GM23248 (cell line): ENCODE measurements at places on chromosomes 12 and 14. TPM values are rescaled to one million over a fixed set of nuclear protein-coding genes. Genes with fewer than 3 reads are reported as not detected.
A peak's percentile ranks its signal among the peaks of the same experiment; 100 is the strongest.

DNA sequence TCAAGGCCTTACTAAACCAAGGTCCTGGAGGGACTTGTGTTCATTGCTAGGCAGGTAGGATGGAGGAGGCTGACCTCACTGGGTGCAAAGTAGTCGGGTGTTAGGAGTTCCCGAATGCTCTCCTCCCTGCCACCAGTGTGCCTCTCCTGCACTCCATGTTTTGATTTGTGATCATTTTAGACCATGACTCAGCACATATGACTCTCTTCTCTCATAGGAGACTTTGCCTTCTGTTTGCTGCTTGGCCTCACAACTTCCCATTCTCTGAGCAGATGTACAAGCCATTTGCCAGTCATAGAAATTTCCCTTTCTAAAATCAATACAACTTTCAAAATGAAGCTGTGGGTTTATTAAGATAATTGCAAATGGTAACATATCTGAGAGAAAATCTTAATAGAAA is 46.6 kb upstream of the LRIG3 start:
- no peaks in the 10 kb centered on the region for H3K4me1 ChIP-seq
- no peak overlapping the region for H3K27ac ChIP-seq
- peak; percentile 20 for DNase-seq
- H3K36me3 ChIP-seq, result no peaks in the 10 kb centered on the region

DNA sequence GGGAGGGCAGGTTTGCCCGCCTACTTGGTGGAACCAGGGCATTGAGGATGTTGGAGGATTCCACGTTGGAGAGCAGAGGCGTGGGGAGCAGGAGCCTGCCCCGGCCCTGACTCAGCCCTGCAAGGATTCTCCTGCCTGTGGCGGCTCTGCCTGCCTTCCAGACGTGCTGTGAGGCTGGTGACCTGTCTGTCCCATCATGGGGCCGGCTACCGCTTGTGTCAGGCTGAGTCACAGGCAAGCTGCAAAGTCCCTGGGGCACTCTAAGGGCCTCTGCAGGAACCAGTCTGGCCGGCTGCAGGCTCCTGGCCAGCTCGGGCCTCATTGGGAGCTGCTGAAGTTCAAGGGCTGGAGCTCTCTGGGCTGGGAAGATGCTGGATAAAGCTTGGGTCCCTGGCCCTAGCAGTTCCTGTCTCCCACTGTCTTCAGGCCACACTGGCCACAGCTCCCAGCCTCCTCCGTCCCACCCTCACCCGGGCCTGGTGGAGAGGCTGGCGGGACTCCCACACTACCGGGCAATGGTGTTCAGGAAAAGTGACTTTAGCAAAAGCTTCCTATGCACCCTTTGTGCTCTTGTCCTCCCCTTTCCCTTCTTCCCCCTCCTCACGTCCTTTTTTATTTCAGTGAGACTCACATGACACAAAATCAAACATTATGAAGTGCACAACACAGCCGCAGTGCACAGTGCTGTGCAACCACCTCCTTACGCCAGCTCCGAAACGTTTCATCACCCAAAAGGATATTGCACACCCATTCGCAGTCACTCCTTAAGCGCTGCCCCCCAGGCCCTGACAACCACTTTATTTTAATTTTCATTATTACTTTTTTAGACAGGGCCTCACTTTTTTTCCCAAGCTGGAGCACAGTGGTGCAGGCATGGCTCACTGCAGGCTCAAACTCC is 22.0 kb upstream of the ULK1 start:
- H3K36me3 ChIP-seq, result no peaks in the 10 kb centered on the region
- peak; percentile 98 for DNase-seq
- peak overlapping the region; percentile 68 for H3K27ac ChIP-seq
- H3K4me3 ChIP-seq, result no peak overlapping the region

- peaks cover 13% of the 10 kb centered on the region for H3K27me3 ChIP-seq
- H3K27ac ChIP-seq, result no peak overlapping the region
- H3K36me3 ChIP-seq, result no peaks in the 10 kb centered on the region
- H3K4me1 ChIP-seq, result no peaks in the 10 kb centered on the region
- no peak overlapping the region for H3K4me3 ChIP-seq
These were observed 138.0 kb upstream of the CRY1 start for GRCh38 chr12:107231303-107231702.

The CD163L1 gene
- total RNA-seq, result 0.43 TPM in 1 of 2 replicates, not detected in the other

The ALX1 gene
- total RNA-seq, result 0.13 TPM in 1 of 2 replicates, not detected in the other

- no peaks in the 10 kb centered on the region for H3K27me3 ChIP-seq
- no peaks in the 10 kb centered on the region for H3K36me3 ChIP-seq
- no peak for DNase-seq
- no peak overlapping the region for H3K27ac ChIP-seq
- peaks cover 7% of the 10 kb centered on the region; the same call in 1 of the 2 replicates for H3K4me1 ChIP-seq
These were observed 41.4 kb downstream of the SLC17A8 start for GRCh38 chr12:100398307-100398706.

- peak overlapping the region; percentile 84 for H3K27ac ChIP-seq
- peaks cover 35% of the 10 kb centered on the region for H3K4me1 ChIP-seq
- DNase-seq, result no peak
- H3K36me3 ChIP-seq, result no peaks in the 10 kb centered on the region
These were observed 14.3 kb downstream of the ARF6 start for GRCh38 chr14:49907186-49907585.

DNA sequence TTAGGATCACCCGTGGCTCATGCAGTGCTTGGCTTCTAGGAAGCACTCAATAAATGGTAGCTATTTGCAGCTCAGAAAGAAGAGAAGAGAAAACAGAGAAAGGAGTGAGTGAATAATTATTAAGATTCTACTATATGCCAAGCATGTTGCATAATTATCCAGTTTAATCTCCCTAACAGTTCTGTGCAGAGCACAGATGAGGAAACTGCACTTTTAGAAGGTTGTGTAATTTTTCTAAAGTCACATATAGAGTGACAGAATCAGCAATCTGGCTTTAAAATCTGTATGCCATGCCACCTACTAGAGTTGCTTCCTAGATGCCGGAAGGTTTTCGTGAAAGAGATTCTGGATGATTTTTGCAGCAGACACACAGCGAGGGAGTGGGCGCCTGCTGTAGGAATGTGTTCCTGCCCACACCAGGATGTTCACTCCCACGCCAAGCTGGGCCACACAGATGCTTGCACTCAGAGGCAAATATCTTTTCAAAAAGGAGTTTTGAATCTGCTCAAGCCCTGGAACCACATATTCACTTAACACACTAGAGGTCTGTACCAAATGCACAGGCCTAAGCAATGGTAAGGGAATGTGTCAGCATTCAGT is 50.2 kb upstream of the SMCO2 start:
- no peak for DNase-seq
- H3K4me3 ChIP-seq, result no peak overlapping the region
- peaks cover 4% of the 10 kb centered on the region; the same call in 1 of the 2 replicates for H3K36me3 ChIP-seq
- no peaks in the 10 kb centered on the region for H3K4me1 ChIP-seq
- H3K27ac ChIP-seq, result no peak overlapping the region

GRCh38 chr12:52741375-52742195 is 35.6 kb downstream of the KRT76 start:
- no peak overlapping the region for H3K27ac ChIP-seq
- no peaks in the 10 kb centered on the region for H3K4me1 ChIP-seq
- peak; percentile 61 for DNase-seq
- no peaks in the 10 kb centered on the region for H3K36me3 ChIP-seq

DNA sequence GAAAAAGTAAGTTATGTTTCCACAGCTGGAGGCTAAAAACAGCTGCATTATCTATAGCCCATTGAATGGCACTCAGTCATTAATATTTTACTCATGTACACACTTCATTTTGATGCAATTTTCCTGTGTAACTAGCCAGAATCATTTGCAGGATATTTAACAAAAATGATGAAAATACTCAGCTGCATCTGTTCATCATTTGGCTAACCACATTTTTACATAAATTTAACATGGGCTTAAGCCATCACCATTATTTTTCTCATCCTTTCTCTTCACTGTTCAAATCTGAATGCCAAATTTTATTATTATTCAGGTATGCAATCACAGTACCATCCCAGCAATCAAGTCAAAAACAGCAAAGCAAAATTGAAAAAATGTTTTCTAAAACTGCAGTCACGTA is 41.8 kb downstream of the ATXN7L3B start:
- H3K27ac ChIP-seq, result no peak overlapping the region
- no peak for DNase-seq
- no peaks in the 10 kb centered on the region for H3K27me3 ChIP-seq
- no peaks in the 10 kb centered on the region for H3K36me3 ChIP-seq
- no peak overlapping the region for H3K4me3 ChIP-seq
- no peaks in the 10 kb centered on the region for H3K4me1 ChIP-seq

DNA sequence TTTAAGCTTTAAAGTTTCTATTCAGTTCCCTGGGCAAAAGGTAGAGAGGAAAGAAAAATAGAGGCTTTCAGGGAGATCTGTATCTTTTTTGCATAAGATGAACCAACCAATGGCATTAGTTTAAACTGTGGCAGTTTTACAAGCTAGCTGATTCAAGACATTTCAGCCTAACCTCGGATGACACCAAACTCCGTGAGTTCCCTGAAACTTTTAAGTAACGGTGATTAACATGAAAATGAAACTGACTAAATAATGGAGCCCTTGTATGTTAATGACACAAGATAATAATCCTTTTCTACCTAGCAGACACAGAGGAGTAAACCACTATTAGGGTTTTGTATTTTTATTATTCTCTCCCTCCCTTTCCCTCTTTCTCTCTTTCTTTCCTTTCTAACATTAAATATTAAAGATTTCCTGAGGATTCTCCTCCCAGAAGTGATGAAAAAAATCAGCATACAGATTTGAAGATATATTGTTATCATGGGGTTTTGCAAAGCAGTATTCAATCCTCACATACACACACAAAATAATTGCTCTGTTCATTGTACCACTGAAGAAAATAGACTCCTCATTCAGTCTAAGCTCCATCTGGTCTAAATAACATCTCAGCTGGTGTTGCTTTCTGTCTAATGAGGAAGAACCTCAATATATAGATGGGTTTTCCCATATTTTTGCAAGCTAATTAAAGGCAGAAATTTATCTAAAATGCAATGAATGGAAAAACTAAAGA is 483.8 kb downstream of the NOVA1 start:
- no peaks in the 10 kb centered on the region for H3K4me1 ChIP-seq
- no peak for DNase-seq
- H3K4me3 ChIP-seq, result no peak overlapping the region
- H3K36me3 ChIP-seq, result no peaks in the 10 kb centered on the region

GRCh38 chr12:68030248-68030647 is 41.0 kb downstream of the IFNG-AS1 start:
- no peak overlapping the region for H3K4me3 ChIP-seq
- no peaks in the 10 kb centered on the region for H3K4me1 ChIP-seq
- H3K36me3 ChIP-seq, result no peaks in the 10 kb centered on the region
- no peak for DNase-seq

DNA sequence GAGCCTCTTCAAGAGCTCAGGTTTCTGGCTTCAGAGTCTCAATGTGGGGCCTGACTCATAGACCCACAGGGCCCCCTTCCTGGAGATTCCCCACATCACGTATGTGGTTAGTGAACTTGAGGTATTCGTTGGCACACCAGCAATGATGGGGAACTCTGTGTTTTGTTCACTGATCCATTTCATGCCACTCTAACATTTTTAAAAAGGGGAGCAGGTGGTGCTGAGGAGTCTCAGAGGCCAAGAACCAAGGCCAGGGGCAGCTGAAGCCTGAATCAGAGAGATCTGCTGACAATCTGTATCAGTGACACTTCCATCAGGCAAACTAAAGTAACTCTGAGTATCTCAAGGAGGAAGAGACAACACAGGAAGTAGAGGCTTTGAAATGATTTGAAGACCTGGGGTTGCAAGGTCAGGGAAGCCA is 323.4 kb downstream of the VRK1 start:
- DNase-seq, result no peak
- H3K27ac ChIP-seq, result no peak overlapping the region
- H3K36me3 ChIP-seq, result no peaks in the 10 kb centered on the region
- no peaks in the 10 kb centered on the region for H3K27me3 ChIP-seq
- H3K4me3 ChIP-seq, result no peak overlapping the region

DNA sequence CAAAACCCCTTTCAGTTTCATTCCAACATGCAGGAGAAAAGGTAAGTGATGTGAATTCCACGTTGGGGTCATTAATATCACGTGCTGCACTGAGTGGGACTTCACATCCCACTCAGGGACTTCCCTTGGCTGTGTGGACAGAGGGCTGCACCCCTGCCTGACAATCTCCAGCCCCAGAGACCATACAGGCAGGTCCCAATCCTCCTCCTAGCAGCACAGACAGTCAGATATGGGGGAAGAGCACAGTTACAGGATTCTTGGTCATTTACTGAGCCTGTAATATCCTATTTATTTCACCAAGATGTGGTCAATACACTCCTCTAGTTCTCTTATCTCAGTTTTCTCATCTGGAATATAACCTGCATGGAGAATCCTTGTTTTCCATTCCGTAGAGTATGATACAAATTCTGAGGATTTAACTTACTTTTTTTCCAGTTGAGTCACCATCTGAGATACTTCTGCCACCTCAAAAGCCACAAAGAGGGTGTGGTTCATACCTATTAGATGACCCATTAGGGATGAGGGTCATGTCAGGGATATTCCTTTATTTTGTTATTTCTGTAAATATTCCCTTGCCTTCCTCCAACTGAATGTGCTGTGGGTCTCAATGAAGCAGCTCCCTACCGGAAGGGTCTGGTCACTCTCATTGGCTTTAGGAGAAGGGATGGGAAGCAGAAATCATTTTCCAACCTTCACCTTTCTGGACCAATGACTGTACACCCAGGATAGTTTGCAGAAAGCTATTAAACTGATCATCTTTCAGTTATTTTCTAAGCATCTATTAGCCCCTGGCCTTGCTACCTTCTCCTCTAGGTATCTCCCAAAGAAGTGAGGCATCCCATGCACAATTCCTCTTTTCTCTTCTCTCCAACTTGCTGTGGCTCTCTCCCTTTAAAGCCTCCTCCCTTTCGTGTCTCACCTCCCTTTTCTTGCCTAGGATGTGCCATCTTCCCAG is 43.0 kb upstream of the NTF3 start:
- H3K4me1 ChIP-seq, result peaks cover 8% of the 10 kb centered on the region; the same call in 1 of the 2 replicates
- no peak overlapping the region for H3K27ac ChIP-seq
- H3K27me3 ChIP-seq, result peaks cover 11% of the 10 kb centered on the region; the same call in 1 of the 2 replicates
- H3K36me3 ChIP-seq, result no peaks in the 10 kb centered on the region
- peak; percentile 75 for DNase-seq

GRCh38 chr12:29519585-29520182 is 22.2 kb upstream of the OVCH1 start:
- peaks cover 17% of the 10 kb centered on the region for H3K4me1 ChIP-seq
- DNase-seq, result peak; percentile 56
- H3K36me3 ChIP-seq, result no peaks in the 10 kb centered on the region

DNA sequence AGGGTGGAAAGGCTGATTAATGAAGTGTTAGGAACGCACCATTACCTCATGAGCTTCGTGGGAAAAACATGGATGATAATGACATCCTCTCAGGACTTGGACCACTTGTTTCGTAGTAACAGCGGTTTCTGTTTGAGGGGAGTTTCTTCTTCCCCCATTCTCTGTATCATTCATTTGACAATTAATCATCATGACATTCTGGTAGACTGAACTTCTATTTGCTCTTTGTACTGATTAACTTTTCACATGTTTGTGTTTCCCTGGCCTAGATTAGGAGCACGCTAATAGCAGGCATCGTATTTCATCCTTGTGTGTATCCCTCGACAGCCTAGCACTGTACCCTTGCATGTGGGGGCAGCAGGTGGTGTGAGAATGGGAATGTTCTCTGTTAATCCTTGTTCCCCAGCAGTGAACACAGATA is 8.0 kb downstream of the LRRC74A start:
- H3K4me1 ChIP-seq, result no peaks in the 10 kb centered on the region
- no peak overlapping the region for H3K27ac ChIP-seq
- H3K27me3 ChIP-seq, result peaks cover 24% of the 10 kb centered on the region
- no peaks in the 10 kb centered on the region for H3K36me3 ChIP-seq
- H3K4me3 ChIP-seq, result no peak overlapping the region
- DNase-seq, result no peak

GRCh38 chr12:68159681-68160304 is at the start of gene IFNG:
Gene IFNG, minus strand, starts transcription at chr12:68159740. Its CDS starts 125 bp downstream, at chr12:68159615.
- no peak within 1 kb of the TSS for H3K4me3 ChIP-seq
- no peak for DNase-seq
- peaks cover 31% of the 10 kb centered on the region for H3K27me3 ChIP-seq
- no peaks in the 10 kb centered on the region for H3K36me3 ChIP-seq
- H3K27ac ChIP-seq, result no peak within 1 kb of the TSS
- no peaks in the 10 kb centered on the region for H3K4me1 ChIP-seq

The BDKRB2 gene
- 14.4 and 15.8 TPM in 2 replicates for total RNA-seq
